ENCODE measurements at places on chromosomes 6 and 20. TPM values are rescaled to one million over a fixed set of nuclear protein-coding genes. Genes with fewer than 3 reads are reported as not detected.

Gene OR2B6
- total RNA-seq = not detected

Gene MCCD1
- total RNA-seq = not detected

Gene VIP
- not detected for total RNA-seq

Gene TMEM170B
- 2.1 TPM for total RNA-seq

Gene KIF13A
- 1.5 TPM for total RNA-seq

Gene NOX3
- total RNA-seq = not detected

Gene CYP21A2
- 0.61 TPM for total RNA-seq

Gene OXT
- 1.5 TPM for total RNA-seq

Gene COX4I2
- not detected for total RNA-seq

Data from CD4-positive, alpha-beta memory T cell (primary cell).